ENCODE measurements at places on chromosomes 2 and 18.

- no peak for DNase-seq
Measured at GRCh38 chr2:176398243-176399073, 129.2 kb downstream of the MTX2 start.

- no peak for DNase-seq
Measured at GRCh38 chr2:209473930-209474419, 50.1 kb downstream of the MAP2 start.

- DNase-seq: no peak
Measured at GRCh38 chr2:238523158-238524110, 96.7 kb downstream of the ASB1 start.

GRCh38 chr2:172704072-172704936 is 31.3 kb upstream of the RAPGEF4 start:
- no peak for DNase-seq

- DNase-seq: no peak
Measured at GRCh38 chr2:182540252-182540651, 113.4 kb upstream of the PDE1A start.

DNA sequence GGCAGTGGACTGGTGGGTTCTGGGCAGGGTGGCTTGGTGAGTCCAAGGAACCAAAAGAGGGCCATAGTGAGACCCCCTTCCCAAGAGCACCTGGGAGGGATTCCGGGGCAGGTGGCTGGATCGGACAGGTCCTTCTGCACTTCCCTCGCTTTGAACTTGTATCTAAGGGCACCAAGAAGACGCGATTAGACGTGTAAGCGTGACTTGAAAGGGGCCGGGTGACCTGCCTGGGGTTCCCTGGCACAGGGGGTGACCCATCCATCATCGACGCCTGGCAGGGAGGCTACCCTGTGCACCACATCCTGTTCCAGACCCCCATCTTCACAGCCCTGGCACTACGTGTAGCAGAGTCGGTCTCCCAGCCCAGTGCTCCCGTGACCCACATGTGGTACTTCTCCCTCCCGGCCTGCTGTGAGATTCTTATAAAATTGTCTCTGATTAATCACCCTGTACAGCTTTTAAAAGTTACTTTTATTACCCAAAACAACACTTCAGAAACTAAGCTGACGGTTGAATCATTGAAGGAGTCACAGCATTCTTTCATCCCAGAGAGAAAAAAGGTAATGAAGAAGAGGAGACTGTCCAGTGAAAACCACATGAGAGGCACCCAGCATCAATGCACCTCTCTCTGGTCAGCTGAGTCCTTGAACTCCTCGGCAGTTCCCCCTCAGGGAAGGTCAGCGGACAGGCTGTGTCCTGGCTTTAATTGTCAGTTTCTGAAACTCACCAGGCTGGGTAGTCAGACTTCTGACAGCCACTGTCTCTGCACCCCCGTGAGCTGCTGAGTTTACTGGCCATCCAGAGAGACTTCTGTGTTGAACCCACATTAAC is 13.0 kb downstream of the SH3BP4 start:
- DNase-seq: no peak

GRCh38 chr2:9408641-9409151 is 14.6 kb downstream of the ITGB1BP1 start:
- no peak for DNase-seq

- no peak for DNase-seq
Measured at GRCh38 chr2:156326526-156327095, 5.9 kb downstream of the NR4A2 start.

- no peak for DNase-seq
Measured at GRCh38 chr2:18379870-18380269, 180.6 kb downstream of the RDH14 start.

GRCh38 chr2:38421274-38422056 is 44.4 kb upstream of the ATL2 start:
- DNase-seq: no peak

DNA sequence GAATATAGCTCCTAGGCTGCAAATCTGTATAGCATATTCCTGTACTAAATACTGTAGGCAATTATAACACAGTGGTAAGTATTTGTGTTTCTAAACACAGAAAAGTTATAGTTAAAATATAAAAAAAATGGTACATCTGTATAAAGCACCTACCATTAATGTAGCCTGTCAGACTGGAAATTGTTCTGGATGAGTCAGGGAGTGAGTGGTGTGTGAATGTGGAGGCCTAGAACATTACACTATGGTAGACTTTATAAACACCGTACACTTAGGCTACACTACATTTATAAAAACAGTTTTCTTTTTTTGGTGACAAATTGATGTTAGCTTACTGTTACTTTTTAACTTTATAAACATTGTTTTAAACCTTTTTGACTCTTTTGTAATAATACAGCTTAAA is 226.3 kb downstream of the CCDC85A start:
- DNase-seq: no peak

DNA sequence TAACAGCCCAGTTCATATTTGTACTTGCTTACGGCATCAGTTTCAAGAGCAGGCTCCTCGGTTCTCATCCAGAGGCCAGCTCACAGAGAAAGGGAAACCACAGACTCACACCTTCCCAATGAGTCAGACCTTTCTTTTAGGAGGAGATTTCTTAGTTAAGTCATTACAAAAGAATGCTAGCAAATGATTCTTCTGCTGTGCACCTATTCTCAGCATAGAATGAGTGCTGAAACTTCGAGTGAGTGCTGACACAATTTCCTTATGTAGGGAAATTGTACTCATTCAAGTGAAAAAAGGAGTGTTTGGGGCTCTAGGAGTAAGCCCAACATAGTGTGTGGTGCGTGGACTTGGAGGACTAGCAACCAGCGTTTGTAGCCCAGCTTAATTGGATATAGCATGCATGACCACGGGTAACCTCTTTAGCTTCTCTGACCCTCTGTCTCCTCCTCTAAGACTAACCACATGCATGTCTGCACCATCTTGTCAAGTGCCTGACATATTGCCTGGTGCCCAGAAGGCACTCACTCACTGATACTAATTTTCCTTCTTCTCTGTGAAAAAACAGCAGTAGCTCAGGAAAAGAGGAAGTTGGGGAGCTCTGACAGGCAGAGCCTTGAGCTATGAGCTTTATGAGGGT is 87.0 kb downstream of the ALPK2 start:
- peak; percentile 53 for DNase-seq

DNA sequence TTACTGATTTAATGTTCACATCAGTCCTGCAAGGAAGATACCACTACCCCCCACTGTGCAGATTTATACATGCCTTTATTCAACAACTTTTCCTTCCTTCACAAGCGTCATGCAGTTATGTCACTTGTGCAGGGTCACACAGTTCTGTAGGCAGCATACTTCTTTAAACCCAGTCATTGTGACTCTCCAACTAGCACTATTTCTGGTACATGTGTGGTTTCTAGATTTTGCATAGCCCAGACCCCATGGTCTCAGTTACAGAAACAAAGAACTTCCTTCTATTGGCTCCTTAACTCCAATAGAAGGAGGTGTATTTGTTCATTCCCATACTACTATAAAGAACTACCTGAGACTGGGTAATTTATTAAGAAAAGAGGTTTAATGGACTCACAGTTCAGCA is 333.1 kb downstream of the ZNF516 start:
- DNase-seq: no peak

DNA sequence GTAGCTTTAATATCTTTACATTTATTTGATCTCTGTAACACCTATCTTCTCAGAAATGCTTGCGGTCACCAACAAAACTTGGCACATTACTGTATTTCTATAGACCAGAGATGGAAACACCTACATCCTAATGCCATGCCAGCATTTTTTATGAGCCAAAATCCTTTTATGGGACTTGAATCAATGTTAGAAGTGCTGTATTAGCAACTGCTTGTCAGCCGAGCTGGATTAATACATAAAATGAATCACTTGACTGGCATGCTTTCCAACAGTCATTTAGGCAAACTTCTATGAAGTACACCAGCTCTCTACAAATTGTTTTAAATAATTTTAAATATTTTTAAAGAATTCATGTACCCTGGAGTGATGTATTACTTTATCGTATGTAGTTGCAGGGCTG is 272.9 kb upstream of the NRP2 start:
- no peak for DNase-seq

- no peak for DNase-seq
Measured at GRCh38 chr18:53566626-53567025, 657.8 kb downstream of the MBD2 start.

- DNase-seq: no peak
Measured at GRCh38 chr2:233928594-233929351, 11.6 kb downstream of the TRPM8 start.

DNA sequence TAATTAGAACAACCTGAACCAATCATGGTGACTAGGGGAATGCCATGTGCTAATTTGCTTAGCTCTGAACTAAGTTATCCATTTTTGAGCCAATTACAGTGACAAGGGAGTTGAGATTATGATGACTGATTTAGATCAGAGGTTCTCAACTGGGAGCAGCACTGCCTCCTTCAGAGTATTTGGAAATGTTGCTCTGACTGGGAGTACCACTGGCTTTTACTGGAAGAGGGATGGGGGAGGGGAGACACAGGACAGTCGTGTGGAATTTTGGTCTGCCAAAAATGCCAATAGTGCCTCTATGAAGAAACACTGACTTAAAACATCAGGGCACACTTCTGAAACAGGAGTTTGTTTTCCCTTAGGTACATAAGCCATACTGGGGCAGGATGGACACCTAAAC is 48.1 kb upstream of the VPS54 start:
- DNase-seq: no peak
